ENCODE measurements at places on chromosomes 5 and 9. TPM values are rescaled to one million over a fixed set of nuclear protein-coding genes. Genes with fewer than 3 reads are reported as not detected.

The GMCL2 gene
- not detected for total RNA-seq

The RNF183 gene
- total RNA-seq = not detected

The RNF180 gene
- total RNA-seq = 2.5 TPM

The ADAMTS6 gene
- 3.1 TPM for total RNA-seq

The TMEM252 gene
- not detected for total RNA-seq

The ZBED3 gene
- total RNA-seq = 0.65 TPM

The GPR150 gene
- total RNA-seq = 0.54 TPM

The PIP5KL1 gene
- total RNA-seq = 16.4 TPM

The PRRT1B gene
- total RNA-seq = not detected

The GAS1 gene
- 170 TPM for total RNA-seq

The TMEFF1 gene
- 2.9 TPM for total RNA-seq

The GRAMD2B gene
- 14.1 TPM for total RNA-seq

The ORM1 gene
- total RNA-seq = not detected

The TMC1 gene
- total RNA-seq = not detected

The OLFM1 gene
- 2.7 TPM for total RNA-seq

The PAEP gene
- not detected for total RNA-seq

The ZDHHC11 gene
- total RNA-seq = 0.54 TPM

The CAMLG gene
- total RNA-seq = 46.4 TPM

The ACOT12 gene
- not detected for total RNA-seq

The SELENOP gene
- 25.3 TPM for total RNA-seq

The ATP10B gene
- not detected for total RNA-seq

The SLC46A2 gene
- not detected for total RNA-seq

The PCDHGB7 gene
- 7.8 TPM for total RNA-seq

The PTGS1 gene
- total RNA-seq = 340 TPM

The ACTL7B gene
- total RNA-seq = not detected

The NINJ1 gene
- 19.5 TPM for total RNA-seq

The SMIM33 gene
- total RNA-seq = not detected

The OR1Q1 gene
- total RNA-seq = not detected

The SAPCD2 gene
- total RNA-seq = 2.6 TPM

The PDCD1LG2 gene
- total RNA-seq = 14.3 TPM

The ENTPD2 gene
- not detected for total RNA-seq

The SPTLC1 gene
- total RNA-seq = 82.5 TPM

The FAM114A2 gene
- total RNA-seq = 47.3 TPM

The SLC34A3 gene
- total RNA-seq = not detected

The GBGT1 gene
- total RNA-seq = 4.1 TPM

The BRD9 gene
- 18.6 TPM for total RNA-seq

The ZNF483 gene
- 0.18 TPM for total RNA-seq

The CCDC107 gene
- 25.8 TPM for total RNA-seq

The CCDC180 gene
- under 0.01 TPM for total RNA-seq

The AIF1L gene
- total RNA-seq = not detected

The NR5A1 gene
- total RNA-seq = not detected

The DNM1 gene
- total RNA-seq = 0.54 TPM

The CTSL gene
- total RNA-seq = 423 TPM

The PLAC8L1 gene
- total RNA-seq = not detected

The GABRG2 gene
- not detected for total RNA-seq

The EGFLAM gene
- total RNA-seq = 1.6 TPM

The C9 gene
- total RNA-seq = not detected

The EEIG1 gene
- total RNA-seq = 6.1 TPM

The ARHGEF37 gene
- total RNA-seq = 6.3 TPM

The KCTD16 gene
- total RNA-seq = 0.90 TPM

The ADAMTS16 gene
- total RNA-seq = not detected

The SH3GL2 gene
- total RNA-seq = not detected

The CDH12 gene
- total RNA-seq = not detected

The TMEM38B gene
- total RNA-seq = 3.2 TPM

Measured in cardiac atrium fibroblast (primary cell).